ENCODE measurements at places on chromosomes 4 and X.

- no peak for DNase-seq
These were observed 7.0 kb upstream of the HS6ST2 start for GRCh38 chrX:132965461-132965860.

DNA sequence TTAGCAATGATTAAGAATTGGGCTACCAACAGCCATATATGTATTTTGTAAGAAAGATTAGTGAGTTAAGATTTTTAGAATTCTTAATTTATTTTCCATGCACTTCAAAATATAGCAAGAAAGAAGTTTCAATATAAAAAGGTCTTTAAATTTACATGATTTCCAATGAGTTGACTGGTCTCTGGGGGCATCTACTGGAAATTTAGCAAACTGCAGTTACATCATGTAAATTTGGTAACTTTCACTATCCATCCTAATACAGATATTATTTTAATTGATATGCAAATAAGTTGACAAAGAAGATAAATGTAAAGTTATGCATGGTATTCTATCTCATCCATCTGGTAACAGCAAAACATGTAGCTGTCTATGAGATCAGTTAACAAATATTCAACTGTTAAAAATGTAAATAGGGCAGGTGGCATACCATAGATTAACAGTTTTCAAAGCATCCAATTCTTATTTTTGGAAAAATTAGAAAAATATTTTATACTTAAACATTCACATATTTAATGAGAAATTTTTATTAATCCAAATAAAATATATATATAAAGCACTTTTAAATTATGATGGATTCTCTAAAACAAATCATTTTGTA is 29.1 kb downstream of the TTC29 start:
- DNase-seq: no peak

GRCh38 chr4:72375073-72375736 is 193.8 kb downstream of the ADAMTS3 start:
- no peak for DNase-seq

DNA sequence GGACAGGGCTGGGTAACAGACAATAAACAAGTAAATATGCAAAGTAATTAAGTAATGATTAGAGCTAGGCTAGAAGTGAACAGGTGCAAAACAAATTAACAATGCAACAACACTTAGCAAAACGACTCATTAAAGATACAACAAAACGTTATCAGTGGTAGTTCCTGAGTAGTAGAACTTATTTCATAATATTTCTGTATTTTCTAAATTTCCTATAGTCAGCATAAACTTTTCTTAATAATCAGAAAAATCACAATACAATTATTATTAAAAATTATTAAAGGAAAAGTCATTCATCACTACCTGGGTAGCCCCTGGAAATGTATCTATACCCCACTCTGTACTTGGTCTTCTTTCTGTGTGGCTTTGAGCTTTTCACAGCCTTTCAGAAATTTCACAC is 166.6 kb downstream of the GBA3 start:
- no peak for DNase-seq

DNA sequence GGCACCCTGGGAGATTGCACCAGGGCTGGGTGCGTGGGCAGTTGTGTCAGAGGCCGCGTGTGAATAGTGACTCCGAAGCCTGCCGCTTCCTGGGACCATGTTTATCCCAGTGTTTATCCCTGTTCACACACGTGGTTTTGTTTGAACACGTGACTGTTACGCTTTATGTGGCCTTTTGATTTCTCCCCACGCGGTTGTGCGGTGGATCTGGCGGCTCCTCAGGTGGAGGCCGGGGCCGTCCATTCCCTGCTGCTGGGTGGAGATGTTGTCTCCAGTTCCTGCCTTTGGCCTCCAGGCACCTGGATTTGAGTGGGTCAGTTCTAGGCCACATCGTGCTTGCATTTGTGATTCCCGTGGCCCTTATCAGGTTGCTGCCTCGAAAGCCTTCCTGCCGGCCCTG is 35.1 kb downstream of the NELFA start:
- no peak for DNase-seq

GRCh38 chr4:3531318-3531878 is 824 bp downstream of the LRPAP1 start:
- DNase-seq: no peak

GRCh38 chr4:103915224-103915869 is 195.6 kb upstream of the TACR3 start:
- no peak for DNase-seq

- DNase-seq: no peak
These were observed 18.5 kb downstream of the TMEM164 start for GRCh38 chrX:110021258-110022022.

DNA sequence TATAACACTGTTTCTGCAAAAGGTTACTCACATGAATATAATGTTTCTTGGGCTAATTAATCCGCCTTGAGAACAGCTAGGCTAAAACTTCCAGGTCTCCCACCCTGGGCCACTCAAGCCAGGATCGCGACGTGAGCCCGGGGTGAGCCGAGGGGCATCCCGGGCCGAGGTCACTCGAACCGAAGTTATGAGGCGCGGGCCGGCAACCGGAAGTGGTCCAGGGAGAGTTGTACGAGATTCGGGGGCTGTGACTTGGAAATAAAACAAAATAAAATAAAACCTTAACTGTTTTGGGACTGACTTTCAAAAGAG is 317 bp downstream of the CMC4 start:
- DNase-seq: no peak

DNA sequence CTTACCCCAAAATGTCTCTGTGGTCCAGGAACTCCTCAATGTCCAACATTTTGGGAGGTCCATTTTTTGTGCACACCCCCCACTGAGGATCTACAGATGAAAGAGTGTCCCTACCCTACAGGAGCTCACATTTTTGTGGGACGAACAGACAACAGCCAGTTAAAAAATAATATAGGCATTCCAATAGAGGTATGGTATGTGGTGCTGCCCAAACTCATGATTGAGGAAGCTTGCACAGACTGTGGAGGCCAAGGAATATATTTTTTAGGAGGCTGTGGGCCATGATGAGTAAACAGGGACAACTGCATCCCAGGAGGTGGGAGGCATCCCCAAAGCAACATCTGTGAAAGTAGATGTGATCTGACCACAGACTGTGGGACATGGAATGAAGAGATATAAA is 181.0 kb upstream of the HCCS start:
- DNase-seq: no peak

DNA sequence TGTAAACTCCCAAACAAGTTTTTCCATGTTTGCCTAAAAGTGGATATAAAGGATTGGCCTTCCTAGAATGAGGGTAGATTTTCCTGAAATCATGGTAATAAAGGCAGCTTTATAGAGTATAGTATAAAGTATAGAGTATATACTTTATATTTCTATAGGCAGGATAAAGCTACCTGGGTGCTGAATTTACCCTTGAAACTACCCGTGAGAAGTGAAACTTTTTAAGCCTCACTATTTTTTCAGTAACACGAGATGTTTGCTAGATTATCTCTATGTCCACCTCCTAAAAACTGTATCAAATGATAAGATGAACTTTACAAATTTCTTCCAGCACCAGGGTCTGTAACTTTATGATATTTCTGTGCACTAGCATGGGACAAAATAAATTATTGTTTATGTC is 340.0 kb upstream of the GALNTL6 start:
- DNase-seq: no peak

GRCh38 chrX:2679534-2680485 is 11.3 kb upstream of the CD99 start:
- DNase-seq: no peak

Data from stimulated activated CD4-positive, alpha-beta T cell treated with anti-CD3 and anti-CD28 coated beads, Interleukin-1b, Interleukin-23, amount 100 ng/mL, for 1 hour (primary cell).